ENCODE measurements at places on chromosomes 2 and 18.

DNA sequence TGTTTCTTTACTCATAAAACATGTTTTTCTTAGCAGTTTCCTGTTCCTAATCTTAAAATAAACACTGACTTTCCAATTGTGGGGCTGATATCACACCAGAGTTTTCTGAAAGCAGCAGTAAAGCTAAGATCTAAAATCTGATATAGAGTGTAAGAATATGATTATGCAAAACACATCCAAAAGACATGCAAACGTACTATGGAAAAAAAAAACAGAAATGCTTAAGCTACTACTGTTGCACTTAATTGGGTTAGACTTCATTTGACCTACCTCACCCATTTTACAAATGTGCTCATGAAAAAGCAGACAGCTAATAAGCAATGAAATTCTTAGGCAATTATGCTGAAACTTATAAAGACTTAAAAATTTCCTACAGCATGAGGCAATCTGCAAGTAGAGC is 10.5 kb downstream of the CYTIP start:
- DNase-seq: no peak

DNA sequence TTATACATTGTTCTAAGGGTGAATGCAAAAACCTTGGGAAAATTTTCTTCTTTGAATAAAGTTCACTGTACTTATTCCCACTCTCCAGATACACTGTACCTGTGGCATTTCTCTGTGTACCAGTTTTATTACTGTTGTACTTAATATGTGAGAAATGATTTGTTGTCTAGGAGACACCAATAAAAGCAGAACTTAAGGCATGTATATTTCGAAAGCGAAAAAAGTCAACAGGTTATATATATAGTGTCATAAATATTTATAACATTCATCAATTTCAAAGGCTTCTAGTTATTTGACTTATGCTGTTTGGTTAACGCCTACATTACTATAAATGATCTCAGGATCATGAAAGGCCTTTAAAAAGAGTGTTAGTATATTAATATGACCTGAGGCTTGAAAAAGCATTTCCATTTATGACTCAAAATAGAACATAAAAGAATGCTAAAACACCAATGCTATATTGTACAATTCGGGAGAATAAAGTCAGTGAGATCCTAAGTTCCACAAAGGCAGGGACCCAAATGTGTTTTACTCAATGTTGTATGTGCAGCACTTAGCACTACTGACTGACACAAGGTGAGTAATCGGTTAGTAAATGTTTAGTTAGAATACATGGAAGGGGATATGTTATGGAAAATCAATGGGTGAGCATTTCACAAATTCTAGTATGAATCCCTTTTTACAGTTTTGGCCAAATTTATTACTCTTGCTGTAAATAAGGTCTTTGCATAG is 32.2 kb upstream of the HNRNPA3 start:
- no peak for DNase-seq

DNA sequence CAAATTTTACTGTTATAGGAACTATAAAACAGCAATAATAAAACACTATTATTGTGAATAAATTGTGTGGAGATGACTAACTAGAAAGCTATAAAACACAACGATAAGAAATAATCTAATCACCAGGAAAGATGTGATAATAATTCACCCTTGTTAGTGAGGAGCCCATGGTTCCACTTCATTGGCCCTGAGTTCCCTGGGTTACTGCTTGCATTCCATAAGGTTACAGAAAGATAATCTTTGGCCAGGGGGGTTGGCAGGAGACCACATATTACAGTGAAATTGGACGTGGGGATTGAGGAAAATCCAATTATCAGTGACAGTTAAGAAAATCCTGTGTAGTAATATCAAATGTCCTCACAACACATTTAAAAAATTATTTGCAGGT is 2.5 kb upstream of the CPO start:
- DNase-seq: no peak

- no peak for DNase-seq
Measured at GRCh38 chr18:42604820-42605219, 510.7 kb downstream of the RIT2 start.

DNA sequence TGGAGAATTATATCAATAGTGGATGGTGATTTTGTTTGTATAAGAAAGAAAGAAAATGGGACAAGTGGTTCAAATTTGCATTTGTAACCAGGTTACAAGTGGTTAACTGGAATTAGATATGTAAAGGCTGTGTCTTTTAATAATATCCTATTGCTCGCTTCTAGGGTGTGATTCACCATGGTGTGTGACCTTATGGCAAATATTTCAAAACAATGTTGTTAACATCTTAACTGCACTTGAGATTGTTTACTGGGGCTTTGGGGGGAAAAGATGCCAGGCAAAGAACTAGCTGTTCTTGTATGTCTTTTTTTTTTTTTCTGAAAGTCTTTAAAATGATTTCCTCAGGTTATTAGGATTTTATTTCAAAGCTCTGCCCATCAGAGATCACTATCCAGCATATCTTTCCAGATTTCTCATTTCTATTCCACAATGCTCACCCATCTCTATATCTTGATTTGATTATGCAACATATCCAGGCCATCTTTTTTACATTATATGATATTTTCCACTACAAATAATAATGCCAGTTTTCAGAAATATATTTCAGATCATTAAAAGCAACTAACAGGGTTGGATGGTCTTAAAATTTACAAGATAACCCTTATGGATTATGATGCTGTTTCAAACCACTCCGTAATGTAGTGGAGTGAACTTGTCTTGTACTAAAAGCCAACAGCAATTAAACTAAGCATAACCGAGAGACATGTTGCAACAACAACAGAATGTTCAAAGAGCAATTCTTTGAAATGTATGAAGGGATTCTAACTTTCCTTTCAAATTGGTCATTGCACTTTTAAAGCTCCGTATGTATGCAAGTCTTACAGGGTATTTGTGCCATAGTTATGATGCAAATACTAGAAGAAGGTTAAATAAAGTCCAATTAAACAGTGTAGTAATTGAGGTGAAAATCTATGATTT is 341.5 kb upstream of the ETAA1 start:
- no peak for DNase-seq

- DNase-seq: no peak
Measured at GRCh38 chr2:164742738-164743317, 98.8 kb downstream of the COBLL1 start.
